Body of pancreas (tissue), 4 donors: ENCODE measurements at places on chromosomes 2 and 18.

GRCh38 chr2:134290358-134290757, 36.5 kb downstream of the MGAT5 start:
- DNase-seq, result no peak

- DNase-seq, result peak; percentile 54
Observed at GRCh38 chr2:54076586-54076985, 38.8 kb upstream of the ACYP2 start.

DNA sequence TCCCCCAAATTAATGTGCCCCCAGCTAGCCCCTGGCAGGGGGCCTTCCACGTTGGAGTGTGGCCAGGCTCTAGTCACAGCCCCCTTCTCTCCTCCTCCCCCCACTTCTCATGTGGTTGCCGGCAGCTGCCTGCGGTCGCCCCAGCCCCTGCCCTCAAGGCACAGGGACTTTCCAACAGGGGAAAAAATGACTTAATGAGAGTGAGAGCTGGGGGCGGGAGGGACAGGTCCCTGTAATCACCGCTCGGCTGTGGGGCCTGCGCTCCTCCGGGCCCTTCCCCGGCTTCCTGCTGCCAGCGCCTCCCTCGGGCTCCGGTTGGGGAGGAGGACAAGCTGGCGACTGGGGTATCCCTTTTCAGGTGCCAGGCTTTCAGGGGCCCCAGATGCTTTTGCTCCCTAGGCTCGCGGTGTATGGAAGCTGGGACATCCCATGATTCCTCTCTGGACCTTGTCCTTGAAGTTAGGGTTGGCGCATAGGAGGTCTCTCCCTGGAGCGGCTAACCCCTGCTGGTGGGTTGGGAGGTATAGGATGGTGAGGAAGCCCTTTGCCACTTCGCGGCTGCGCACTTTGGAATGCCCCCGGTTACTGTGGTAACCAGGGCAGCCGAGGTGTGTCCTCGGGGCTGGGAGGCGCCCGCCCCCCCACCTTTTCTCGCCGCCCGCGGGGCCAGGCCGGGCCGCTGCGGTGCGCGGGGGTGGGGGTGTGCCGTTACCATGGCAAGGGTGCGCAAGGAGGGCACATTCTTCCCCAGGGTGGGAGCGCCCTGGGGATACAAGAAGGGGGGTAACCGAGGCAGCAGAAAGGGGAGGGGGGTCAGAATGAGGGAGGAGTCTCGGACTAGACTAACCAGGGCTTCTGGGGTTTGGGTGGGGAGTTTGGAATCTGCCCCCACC, 16.1 kb downstream of the WNT10A start:
- DNase-seq, result peak; percentile 23

GRCh38 chr2:211175956-211176355, 619.6 kb downstream of the CPS1 start:
- DNase-seq, result no peak

DNA sequence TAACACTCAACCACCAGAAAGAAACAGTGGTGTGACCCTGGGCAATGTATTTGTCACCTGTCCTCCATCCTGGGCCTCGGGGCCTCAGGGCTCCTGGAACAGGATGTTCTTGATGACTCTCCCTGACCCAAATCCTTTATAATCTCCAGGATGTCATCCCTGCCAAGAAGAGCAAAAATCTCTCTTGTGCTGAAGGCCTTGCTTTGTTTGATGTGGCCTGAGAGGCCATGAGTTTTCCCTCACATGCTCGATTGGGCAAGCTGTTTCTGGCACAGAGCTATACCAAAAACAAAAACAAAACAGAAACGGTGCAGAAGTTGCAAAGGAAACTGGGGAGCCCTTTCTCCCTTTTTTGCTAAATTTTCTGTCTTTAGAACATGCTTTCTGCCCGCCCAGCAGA, 35.7 kb upstream of the ST3GAL5 start:
- DNase-seq, result peak; percentile 35

GRCh38 chr2:19577723-19578122, 219.3 kb upstream of the OSR1 start:
- DNase-seq, result no peak

- DNase-seq, result peak; percentile 80
Observed at GRCh38 chr2:26769089-26769761, 5.1 kb downstream of the SLC35F6 start.

DNA sequence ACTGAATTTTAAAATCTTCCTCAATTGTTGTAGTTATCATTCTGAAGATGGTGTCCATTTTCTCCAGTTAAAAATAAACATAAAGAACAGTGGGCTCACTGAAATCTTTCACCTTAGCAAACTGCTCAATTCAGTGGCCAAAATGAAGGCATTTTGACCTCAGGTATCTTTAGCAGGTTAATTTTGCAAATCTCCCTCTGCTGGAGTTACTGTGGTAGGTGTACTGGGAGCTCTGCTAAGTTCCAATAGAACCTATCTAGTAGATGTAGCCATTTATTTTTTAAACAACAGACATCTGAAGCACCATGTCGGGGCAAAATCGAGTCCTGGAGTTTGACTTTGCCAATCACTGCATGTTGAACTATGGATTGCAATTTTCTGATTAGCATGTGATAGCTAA, 177.1 kb downstream of the IRS1 start:
- no peak for DNase-seq

DNA sequence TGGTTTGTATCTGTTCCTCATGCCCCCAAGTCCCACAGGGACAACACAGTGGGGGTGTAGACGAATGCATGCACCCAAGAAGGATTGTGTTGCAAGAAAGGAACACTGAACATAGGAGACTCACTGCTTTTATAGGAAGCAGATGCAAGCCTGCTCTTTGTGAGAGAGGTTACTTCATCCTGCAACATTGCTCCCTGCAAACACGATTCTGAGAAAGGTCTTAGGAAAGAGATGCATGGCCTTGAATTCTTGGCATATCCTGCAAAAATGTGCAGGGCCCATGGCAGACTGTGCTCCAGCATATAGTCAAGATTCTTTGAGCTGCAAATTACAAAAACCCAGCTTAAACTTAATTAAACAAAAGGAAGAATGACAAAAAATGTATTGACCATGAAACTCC, 312.2 kb upstream of the MGAT5 start:
- no peak for DNase-seq

- no peak for DNase-seq
Observed at GRCh38 chr2:222281506-222281905, 17.3 kb downstream of the PAX3 start.

DNA sequence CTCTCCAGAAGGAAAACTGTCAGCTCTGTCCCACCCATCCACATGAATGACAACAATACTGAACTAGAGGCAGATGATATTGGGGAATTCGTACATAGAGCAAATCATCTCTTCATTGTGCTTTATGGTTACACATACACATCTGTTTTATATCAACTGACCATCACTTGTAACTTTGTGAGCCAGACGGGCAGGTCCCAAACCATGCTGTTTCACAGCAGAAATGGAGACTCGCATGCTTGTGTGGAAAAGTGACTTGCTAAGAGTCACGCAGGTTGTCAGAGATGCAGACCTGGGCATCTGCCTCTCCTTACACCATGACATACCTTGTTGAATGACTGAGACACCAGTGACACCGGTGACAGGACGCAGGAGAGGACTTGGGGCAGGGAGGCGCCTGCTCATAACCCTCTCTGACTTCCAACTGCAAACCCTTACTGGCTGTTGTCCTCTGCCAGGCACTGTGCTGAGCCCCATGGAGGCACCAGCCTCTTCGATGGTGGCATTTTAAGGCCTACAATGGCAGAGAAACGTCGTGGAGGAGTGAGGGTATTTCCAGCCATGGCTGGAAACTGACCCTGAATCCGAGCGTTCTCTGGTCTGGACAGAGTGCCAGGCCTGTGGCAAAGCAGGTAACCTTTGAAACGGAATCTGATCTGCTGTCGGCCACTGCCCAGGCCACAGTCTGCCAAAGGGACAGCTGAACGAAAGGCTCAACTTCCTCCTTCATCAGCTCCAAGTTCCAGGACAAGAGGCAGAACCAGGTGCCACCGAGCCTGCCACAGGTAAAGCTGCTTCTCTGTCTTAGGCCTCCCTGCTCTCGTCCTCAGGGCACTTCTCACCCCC, 26.9 kb upstream of the ROCK2 start:
- no peak for DNase-seq

DNA sequence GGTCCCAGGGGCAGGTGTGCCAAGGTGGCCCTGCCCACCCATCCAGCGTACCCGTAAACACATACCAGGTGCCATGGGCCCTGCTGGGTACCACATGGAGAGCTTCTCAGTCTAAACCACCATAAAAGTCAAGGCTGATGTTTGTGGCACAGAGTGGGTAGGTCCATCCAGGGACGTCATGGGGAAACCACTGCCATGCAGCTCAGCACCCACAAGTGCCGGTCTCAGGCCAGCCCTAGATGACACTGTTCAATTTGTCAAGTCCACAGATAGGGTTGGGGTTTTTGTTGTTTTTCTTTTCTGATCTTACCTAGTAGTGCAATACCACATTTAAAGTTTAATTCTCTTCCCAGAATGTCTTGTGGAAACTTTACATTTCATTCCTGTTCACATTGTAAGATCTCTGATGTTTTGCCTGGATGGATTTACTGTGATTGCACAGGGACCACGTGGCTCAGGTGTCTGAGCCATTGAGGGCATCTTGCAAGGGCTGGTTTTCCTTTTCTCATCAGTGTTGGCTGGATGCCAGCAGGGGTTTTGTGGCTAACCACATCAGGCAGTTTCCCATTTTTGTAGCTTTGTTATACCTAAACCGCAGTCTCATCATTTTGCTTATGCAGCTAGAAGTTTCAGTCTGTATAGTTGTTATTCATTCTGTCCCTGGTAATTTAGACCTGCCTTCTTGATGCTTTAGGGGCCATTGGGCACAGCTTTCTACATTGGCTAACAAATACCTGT, 64.7 kb downstream of the STK25 start:
- no peak for DNase-seq

- no peak for DNase-seq
Observed at GRCh38 chr2:212495046-212495445, 43.6 kb downstream of the ERBB4 start.

DNA sequence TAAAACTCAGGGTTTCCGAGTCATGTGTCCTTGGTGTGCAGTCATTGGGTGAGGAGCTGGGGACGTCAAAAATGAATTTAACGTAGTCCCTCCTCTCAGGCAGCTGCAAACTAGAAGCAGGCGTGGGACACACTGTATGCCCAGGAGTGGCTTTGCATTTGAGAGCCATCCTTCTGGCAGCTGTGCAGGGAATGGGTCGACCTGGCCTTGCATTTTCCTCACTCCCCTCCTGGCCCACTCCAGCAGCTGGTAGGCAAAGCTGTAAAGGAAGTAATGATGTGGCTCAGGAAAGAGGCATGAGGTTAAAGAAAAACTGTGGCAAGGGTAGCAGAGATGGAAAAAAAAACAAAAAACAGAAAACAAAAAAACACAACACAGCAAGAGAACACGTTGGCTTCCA, 46.5 kb downstream of the RNF144A start:
- DNase-seq, result no peak

DNA sequence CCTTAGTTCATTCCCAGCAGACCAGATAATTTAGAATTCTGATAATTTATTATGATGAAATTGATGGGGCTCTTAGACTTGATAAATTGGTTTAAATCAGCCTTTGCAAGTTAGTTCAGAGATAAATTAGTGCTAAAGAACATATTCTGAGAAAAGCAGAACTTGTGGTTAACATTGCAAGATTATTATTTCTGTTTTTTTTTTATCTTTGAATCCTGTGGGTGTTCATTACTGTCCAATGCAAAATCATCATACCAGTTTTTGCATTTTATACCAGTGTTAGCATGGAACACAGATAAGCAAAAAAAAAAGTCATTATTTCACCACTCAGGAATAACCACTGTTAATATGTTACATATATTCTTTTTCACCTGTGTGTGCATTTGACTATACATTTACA, 9.1 kb downstream of the SEPTIN2 start:
- DNase-seq, result no peak

DNA sequence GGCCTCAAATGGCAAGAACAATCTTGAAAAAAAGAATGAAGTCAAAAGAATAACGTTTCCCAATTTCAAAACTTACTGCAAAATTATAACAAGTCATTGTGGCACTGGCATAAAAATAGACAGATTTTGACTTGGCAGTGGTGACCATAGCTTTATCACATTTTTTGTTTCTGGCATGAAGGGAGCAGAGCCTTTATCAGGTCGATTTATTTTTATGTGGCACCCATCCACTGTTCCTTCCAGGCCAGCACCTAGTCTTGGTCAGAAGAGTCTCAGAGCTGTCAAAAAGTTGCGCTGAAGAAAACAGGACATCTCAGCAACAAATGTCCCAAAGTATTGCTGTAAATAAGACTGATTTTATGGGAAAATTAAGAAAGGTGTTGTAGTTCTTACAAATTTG, 92.4 kb downstream of the TRABD2A start:
- no peak for DNase-seq

GRCh38 chr2:12700989-12701388, 15.7 kb upstream of the TRIB2 start:
- no peak for DNase-seq

DNA sequence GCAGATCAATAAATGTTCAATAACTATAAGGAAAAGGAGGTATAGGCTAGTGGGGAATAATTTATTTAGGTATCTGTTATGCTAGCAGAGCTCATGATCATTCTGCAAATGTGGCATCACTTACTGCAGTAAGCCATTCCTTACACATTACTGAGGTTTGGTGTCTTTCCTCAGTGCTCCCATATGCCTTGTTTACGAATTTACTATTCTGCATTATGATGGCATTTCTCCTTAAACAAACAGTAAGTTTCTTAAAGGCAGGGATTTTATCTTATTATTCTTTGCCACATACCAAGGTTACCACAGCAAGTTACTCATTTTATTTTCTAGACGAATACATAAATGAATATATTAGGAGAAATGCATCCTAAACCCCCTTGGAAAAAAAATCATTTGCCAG, 88.4 kb downstream of the DSEL start:
- no peak for DNase-seq

GRCh38 chr2:227296671-227297405, 28.2 kb upstream of the MFF start:
- no peak for DNase-seq

- no peak for DNase-seq
Observed at GRCh38 chr2:234218266-234219045, 168.0 kb downstream of the SPP2 start.

- DNase-seq, result no peak
Observed at GRCh38 chr2:234650911-234651310, 154.0 kb upstream of the ARL4C start.

DNA sequence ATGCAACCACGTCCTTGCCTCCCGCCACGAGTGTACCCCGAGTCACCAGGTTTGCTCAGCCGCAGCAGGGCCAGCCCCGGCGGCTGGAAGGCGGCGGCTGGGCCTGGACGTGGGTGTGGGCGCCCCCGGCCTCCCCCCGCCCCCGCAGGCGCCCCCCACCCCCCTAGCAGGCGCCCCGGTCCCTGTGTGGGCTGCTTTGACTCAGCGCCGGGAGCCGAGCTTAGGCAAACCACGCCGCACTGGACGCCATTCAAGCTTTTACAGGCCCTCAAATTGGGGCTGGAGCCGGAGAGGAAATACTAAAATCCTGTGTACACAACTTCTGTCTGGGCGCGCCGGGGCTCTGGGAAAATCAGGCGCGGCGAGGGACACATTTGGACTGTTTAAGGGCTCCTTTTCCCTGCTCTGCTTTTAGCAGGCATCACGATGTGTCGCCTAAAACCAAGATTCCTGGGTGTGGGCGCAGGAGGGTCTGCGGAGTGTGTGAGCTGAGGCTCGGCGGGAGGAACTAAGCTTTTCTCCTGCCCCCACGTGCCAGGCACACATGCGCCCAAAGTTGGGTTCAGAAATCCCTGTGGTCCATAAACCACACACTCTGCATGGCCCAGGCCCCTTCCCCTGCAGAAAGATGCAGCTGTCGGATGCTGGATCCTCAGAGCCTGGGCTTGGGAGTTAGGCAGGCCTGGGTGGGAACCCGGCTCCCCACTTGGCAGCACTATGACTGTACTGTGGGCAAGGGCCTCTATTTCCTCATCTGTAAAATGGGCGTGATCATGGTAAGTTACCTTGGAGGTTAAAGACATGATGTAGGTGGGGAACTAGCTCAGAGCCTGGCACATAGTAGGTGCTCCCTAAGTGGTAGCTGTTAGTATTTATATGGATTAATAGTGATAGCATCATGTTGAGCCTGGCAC, 57.6 kb downstream of the ATOH8 start:
- no peak for DNase-seq
